Activated gamma-delta T cell treated with anti-CD3 and anti-CD28 coated beads, Interleukin-2, amount 50 U/mL, for 16 hours (primary cell): ENCODE measurements at places on chromosomes 5 and 9.

GRCh38 chr9:98150721-98151120 lies 31.7 kb upstream of the TRIM14 start:
- no peak for DNase-seq

GRCh38 chr5:25190521-25191000 lies 545.8 kb upstream of the CDH10 start:
- DNase-seq = no peak

GRCh38 chr9:5510360-5510931 lies at the start of gene PDCD1LG2:
Gene PDCD1LG2, plus strand, starts transcription at chr9:5510531. Its CDS starts 12,016 bp downstream, at chr9:5522547.
- no peak for DNase-seq

DNA sequence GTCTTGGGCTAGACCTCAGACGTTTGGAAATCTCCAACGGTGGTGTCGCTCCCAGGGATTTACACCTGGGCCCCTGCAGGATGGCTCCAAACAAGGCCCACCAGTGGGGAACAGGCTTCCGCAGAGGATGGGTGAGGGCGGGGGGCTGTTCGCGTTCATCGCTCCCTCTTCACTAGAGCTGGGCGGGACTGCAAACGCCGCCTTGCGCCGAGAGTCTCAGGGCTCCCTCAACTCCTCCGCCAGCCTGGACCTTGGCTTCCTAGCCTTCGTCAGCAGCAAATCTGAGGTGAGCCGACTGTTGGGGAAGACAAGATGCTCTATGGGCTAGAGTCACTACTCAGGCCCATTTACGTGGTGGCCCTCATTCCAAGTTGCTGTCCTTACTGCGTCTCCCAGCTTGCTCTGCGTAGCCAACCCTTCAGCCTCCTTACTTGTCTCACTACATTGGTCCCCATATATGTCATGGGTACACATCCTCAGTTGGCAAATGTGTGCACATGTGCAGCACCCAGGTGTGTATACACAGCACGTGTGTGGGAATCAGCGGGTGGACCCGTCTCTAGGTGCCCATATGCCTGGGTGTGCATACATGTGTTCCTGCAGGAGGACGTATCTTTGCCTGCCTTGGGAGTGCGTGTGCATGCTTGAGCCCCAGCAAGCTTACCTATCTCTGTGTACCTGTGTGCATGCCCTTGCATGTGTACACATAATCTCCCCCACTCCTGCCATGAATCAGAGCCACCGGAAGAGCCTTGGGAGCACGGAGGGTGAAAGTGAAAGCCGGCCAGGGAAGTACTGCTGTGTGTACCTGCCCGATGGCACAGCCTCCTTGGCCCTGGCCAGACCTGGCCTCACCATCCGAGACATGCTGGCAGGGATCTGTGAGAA lies 10.5 kb downstream of the RGS14 start:
- no peak for DNase-seq

DNA sequence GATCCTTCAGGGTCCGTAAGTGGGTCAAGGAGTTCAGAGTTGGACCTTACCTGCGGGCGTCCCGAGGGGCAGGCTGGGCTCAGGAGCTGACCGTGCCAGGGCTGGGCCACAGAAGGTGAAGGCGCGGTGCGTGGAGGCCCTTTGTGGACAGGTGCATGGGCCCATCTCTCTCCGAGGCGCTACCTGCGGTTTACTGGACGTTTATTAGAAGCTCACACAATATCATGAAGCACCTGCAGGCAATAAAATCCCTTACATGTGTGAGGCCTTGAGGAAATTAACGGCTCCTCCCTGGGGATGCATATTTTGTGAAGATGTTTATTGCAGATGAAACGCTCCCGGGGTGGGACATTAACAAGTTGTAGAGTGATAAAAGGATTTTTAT lies 79.8 kb upstream of the LMX1B start:
- no peak for DNase-seq

DNA sequence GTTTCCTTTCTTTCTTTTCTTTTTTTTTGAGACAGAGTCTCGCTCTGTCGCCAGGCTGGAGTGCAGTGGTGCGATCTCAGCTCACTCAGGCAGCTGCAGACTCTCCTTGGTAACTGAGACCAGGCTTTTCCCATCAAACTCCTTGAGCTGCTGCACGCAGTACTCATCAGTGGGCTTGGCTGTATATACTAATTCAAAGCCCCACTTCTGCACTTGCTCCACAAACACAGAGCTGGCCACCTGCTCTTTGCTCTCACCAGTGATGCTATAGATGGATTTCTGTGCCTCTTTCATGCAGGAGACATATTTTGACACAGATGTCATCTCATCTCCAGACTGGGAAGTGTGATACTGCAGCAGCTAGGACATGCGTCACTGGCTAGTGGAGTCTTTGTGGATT lies 252.7 kb downstream of the AP3B1 start:
- no peak for DNase-seq

GRCh38 chr9:131366761-131367401 lies 27.0 kb upstream of the PRRC2B start:
- no peak for DNase-seq

DNA sequence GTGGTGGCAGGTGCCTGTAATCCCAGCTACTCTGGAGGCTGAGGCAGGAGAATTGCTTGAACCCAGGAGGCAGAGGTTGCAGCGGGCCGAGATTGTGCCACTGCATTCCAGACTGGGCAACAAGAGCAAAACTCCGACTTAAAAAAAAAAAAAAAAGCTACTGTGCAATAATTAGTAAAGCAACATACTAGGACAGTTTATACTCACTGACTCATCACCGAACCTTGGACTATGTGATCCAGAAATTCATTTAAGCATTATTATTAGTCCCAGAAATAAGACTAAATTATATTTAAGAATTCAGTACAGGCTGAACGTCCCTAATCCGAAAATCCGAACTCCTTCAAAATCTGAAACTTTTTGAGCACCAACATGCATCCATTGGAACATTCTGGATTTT lies 37.8 kb downstream of the GOLPH3 start:
- DNase-seq = no peak

GRCh38 chr5:32228816-32229215 lies 54.7 kb upstream of the GOLPH3 start:
- no peak for DNase-seq

- no peak for DNase-seq
These were observed 15.4 kb upstream of the SUSD3 start for GRCh38 chr9:93043122-93043521.

DNA sequence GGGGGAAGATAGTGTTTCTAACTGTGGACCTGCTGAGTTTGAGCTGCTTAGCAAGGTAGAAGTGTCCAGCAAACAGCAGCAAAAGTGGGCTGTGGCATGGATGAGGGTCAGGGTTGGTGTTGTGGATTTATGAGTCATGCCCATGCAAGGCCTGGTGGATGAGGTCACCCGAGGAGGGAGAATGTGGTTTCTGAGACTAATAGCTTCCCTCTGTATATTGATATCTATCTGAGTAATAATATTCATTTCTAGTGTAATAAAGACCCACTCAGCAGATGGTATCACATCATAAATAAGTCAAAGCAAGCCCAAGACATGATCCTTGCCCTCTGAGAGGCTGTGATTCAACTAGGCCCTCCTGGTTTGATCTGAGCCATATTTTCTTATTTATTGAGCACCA lies 597.8 kb upstream of the CLINT1 start:
- no peak for DNase-seq

DNA sequence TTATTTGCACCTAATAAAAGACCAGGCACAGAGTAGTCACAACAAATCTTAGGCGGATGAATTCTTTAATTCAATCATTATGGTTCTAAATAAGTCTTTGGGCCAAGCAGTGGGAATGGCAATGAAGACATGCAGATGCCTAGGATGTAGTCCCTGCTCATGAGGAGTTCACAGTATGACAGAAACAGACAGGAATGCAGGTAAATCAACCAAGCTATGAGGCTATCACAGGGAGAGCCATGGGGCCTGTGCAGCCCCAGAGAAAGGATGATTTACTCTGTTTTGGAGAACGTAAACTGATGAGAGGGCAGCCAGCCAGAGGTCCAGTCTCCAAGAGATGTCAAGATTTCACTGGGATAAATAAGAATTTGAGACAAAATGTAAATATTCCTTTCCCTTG lies 129.4 kb downstream of the TRIM32 start:
- DNase-seq = no peak

GRCh38 chr9:13750061-13750460 lies 470.6 kb upstream of the MPDZ start:
- no peak for DNase-seq

DNA sequence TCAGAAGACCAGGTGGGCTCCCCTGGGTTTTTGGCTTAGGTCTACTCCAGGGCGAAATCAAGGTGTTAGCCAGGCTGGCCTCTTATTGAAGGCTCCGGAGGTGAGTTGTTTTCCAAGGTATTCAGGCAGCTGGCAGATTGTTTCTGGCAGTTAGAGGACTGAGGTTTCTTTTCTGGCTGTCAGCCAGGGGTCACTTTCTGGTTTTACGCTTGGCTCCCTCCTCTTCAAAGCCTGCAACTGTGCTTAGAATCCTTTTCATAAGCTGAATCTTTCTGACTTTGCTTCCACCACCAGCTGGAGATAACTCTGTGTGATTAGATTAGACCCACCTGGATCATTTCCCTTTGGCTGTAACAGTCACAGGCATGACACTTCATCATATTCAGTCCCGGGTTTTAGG lies 24.6 kb downstream of the RFK start:
- no peak for DNase-seq

- DNase-seq = no peak
These were observed 18.1 kb upstream of the PDCL start for GRCh38 chr9:122846371-122846940.

DNA sequence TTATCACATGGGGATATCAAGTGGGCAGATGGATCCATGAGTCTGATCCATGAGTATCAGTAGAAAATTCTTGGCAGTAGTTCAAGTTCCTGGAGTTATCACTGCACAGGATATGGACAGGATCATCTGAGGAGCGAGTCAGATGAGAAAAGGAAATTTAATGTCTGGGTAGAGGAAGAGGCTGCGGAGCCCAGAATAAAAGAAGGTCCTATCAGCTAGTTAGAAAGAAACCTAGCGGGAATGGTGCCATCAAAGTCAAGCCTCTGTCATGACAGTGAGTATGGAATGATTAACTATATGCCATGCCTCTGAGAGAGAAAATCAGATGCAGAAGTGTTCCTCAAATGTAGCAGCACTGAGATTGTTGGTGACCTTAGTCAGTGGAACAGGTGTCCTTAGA lies 248.1 kb downstream of the PIK3R1 start:
- no peak for DNase-seq

- no peak for DNase-seq
These were observed 476.2 kb downstream of the SEMA5A start for GRCh38 chr5:9069650-9070049.

- DNase-seq = no peak
These were observed 37.1 kb downstream of the FBXW11 start for GRCh38 chr5:171969288-171969880.

DNA sequence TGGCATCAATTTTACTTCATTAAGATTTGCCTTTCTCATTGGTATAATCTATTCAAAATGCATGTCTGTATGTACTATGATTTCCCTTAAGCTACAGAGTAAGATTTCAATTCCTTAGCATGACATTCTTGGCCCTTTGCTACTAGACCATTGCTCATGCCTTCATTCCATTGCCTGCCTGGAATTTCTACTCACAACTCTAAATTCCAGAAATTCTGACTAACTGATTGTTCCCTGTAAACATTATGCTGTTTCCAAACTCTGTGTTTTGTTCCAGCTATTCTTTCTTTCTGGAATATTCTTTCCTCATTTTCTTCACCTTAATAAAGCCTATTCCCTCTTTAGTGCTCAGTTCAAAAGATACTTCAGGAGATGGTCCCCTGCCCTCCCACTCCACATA lies 568.8 kb upstream of the SEMA6A start:
- no peak for DNase-seq
